ENCODE measurements at places on chromosomes 16 and 17.

GRCh38 chr17:41873559-41874292 lies 8.5 kb upstream of the KLHL11 start:
- DNase-seq: no peak

GRCh38 chr16:72845322-72846020 lies 202.5 kb downstream of the ZFHX3 start:
- no peak for DNase-seq

DNA sequence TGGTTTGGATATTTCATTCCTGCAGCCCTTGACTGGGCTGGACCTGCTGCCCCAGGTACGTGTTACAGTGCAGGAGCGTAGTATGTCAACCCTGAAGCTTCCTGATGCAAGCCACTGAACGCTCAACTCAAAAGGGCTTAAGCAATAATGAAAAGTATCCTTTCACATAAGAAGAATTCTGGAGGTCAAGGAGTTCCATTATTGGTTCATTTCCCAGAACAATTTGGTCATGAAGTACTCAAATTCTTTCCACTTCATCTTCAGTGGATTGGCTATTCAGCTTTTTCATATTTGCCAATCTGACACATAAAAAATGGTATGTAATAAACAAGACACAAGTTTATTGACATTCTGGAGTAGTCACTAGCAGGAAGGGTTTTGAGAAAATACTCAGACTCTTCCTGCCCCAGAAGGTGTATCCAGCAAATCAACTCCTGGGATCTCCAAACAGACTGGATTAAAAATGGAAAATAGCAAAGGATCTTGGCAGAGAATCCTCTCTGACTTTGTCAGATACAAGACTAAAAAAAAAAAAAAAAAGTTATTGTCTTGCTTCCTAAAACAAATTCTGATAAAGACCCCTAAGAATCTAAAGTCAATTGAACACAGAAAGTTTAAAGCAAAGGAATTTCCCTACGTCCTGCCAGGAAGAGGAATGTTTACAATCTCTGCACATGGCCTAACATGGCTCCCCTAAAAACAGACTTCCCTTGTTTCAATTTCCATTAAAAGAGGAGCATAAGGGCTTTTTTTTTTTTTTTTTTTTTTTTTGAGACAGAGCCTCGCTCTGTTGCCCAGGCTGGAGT lies 37.5 kb upstream of the WSB1 start:
- DNase-seq: no peak

DNA sequence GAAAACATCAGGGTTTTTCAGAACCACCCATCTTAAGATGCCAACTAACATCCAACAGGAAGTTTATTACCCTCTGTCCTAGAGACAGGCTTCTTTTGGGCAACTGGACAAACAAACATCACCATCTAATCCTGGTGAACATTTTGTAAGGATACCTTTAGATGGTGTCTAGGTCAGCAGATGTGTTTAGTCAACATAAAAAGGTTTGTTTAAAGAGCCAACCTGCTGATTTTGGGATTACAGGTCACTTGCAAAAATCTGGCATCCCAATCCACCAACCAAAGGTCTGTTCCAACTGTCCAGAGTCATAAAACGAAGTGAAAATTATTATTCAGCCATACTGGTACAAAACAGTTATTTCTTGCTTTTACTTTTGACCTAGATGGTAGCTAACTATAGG lies 145.2 kb upstream of the C17orf78 start:
- DNase-seq: no peak
